ENCODE measurements at places on chromosomes 2 and 18. TPM values are rescaled to one million over a fixed set of nuclear protein-coding genes. Genes with fewer than 3 reads are reported as not detected.

INPP4A gene
- total RNA-seq: 65.3 TPM

PSME4 gene
- total RNA-seq: 133 TPM

ARHGEF33 gene
- total RNA-seq: under 0.01 TPM

GPR39 gene
- total RNA-seq: 16.0 TPM

KIF5C gene
- 12.5 TPM for total RNA-seq

Measured in stomach (tissue), 19 donors.